ENCODE measurements at places on chromosomes 7 and 10. TPM values are rescaled to one million over a fixed set of nuclear protein-coding genes. Genes with fewer than 3 reads are reported as not detected.
A peak's percentile ranks its signal among the peaks of the same experiment; 100 is the strongest.

Gene EBF3
- 0.53 TPM for total RNA-seq

Gene ZPBP
- not detected for total RNA-seq

Gene STEAP1
- 8.2 TPM for total RNA-seq

Gene BAZ1B
- 56.0 TPM for total RNA-seq

Gene DYNC1I1
- total RNA-seq = 1.3 TPM

Gene ARHGEF5
- total RNA-seq = 39.5 TPM

Gene NUTM2B
- 2.5 TPM for total RNA-seq

Gene UROS
- 27.0 TPM for total RNA-seq

Gene ABCA13
- total RNA-seq = 2.2 TPM

Gene PVRIG
- not detected for total RNA-seq

Gene WEE2
- not detected for total RNA-seq

Gene MEST
- total RNA-seq = 34.7 TPM

- no peak for DNase-seq
Measured at GRCh38 chr7:69691327-69691726, 93.1 kb downstream of the AUTS2 start.

DNA sequence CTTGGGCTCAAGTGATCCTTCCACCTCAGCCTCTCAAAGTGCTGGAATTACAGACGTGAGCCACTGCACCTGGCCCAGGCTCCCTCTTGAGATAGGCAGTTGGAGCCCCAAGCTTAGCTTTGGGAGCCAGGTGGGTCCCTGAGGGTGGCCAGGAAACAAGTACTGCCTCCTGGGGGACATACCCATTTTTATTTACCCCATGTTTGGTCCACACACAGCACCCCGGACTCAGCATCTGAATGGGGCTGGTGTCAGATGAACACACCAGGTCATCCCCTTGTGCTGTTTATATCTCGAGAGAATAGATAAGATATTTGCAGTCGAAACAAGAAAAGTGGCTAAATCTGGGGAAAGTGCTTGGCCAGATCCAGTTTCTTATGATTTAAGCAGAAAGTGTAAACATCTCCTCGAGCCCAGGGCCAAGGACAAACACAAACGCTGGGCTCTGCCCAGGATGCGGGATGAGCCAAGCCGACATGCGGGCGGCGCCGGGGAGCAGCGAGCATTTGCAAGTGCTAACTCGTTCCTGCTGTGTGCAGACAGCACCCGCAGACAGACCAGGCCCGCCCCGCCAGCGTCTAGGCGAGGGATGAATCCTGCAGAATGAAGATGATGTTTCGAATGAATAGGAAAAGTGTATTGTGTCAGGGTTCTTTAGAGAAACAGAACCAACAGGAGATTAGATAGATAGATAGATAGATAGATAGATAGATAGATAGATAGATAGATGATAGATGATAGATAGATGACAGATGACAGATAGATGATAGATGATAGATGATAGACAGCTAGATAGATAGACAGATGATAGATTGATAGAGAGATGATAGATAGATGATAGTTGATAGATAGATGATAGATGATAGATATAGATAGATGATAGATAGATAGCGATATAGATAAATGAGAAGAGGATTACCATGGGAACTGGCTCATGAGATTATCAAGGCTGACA lies 44.4 kb upstream of the OCM2 start:
- DNase-seq = no peak

- no peak for DNase-seq
Measured at GRCh38 chr7:132351954-132352499, 224.2 kb downstream of the PLXNA4 start.

GRCh38 chr7:136588216-136588615 lies 280.2 kb upstream of the CHRM2 start:
- no peak for DNase-seq

DNA sequence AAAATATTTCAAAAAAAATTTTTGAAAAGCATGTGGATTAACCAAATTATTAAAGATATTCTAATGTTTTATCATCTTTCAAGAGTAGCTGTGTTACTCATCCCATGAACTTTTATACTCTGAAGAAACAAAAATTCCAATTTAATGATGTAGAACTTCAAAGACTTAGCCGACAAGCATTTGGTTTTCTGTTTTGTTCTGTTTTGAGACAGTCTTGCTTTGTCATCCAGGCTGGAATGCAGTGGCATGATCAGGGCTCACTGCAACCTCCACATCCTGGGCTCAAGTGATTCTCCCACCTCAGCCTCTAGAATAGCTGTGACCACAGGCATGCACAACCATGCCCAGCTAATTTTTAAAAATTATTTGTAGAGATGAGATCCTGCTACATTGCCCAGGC lies 17.8 kb upstream of the LCOR start:
- DNase-seq = no peak

- no peak for DNase-seq
Measured at GRCh38 chr7:89687211-89687610, 467.1 kb upstream of the STEAP1 start.

GRCh38 chr7:84675633-84676034 lies 481.0 kb upstream of the SEMA3A start:
- no peak for DNase-seq

- no peak for DNase-seq
Measured at GRCh38 chr7:127287133-127287532, 34.4 kb upstream of the GRM8 start.

GRCh38 chr7:140448781-140449480 lies 30.4 kb downstream of the MKRN1 start:
- DNase-seq = no peak

GRCh38 chr10:25627606-25628005 lies 306.4 kb upstream of the MYO3A start:
- DNase-seq = no peak

DNA sequence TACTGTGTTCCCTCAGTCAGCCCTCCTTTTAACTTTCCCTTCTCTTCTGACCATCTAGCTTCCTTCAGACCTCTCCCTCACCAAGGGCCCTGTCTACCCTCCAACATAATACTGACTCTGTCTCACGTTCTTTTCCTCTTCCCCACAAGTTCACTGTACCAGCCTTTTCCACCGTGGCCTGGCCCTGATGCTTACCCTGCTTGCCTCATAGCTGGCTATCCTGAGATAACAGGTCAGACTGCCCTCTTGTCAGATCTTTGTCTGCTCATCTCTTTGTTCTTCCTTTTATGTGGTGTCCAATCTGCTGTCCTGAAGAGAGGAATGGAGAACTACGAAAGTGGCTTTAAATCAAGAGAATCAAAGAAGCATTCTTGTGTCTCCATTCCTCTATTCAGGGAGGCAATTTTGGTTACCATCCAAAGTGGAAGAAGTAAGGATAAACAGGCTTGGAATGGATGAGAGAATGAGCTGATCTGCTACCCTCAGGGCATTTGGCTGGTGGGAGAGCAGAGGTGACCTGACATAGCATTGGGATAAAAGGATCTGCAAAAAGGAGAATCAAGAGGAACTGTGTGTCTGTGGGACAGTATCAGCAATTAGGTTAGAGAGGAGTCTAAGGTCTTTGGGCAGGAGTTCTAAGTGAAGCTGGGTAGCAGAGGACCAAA lies 8.1 kb downstream of the BTAF1 start:
- no peak for DNase-seq

DNA sequence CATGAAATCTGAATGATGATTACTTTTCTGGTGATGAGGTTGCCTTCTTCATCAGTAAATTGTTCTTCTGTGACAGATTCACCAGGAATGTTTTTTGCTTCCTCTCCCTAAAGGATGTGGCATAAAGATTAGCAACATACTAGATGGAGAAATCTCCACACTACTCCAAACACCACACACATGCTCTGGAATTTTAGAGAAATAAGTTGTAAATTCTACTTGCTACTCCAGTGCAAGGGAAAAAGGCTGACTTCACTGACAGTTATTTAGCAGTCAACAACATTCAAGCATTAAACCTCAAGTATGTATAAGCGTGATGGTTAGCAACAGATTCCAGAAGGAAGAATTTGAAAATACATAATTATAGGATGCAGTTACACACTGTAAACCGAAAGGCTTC lies 137.9 kb upstream of the CCDC6 start:
- DNase-seq = no peak

- no peak for DNase-seq
Measured at GRCh38 chr10:8543361-8544056, 489.0 kb downstream of the GATA3 start.

DNA sequence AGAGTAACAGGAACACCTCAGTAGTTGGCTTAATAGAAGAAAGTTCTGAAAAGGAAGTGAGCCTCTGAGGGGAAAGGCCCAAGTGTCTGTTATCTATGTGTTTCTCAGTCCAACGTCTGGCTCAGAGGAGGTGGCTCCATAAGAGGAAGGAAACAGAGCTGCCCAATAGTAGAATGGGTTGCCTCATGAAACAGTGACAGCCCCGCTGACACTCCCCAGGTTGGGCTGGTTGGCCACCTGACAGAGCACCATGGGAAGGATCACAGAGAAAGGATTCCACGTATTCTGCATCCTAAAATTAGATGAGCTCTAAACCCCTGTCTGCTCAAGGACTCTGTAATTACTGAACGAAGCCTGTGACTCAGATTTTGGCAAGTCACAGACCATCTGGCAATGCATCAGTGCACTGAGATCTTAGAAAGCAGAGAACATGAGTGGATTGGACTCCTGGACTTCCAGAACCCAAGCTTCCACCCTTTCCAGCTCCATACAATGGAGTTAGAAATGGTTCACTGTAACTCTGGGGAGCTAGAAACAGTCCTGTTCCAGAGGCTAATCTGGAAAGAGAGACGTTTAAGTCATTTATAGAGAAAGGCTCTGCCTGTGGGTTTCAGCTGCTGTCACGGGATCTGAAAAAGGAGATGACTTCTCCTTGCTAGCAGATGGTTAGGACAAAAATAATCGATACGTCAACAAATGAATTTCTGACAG lies 2.9 kb downstream of the PKD2L1 start:
- peak; percentile 55 for DNase-seq

DNA sequence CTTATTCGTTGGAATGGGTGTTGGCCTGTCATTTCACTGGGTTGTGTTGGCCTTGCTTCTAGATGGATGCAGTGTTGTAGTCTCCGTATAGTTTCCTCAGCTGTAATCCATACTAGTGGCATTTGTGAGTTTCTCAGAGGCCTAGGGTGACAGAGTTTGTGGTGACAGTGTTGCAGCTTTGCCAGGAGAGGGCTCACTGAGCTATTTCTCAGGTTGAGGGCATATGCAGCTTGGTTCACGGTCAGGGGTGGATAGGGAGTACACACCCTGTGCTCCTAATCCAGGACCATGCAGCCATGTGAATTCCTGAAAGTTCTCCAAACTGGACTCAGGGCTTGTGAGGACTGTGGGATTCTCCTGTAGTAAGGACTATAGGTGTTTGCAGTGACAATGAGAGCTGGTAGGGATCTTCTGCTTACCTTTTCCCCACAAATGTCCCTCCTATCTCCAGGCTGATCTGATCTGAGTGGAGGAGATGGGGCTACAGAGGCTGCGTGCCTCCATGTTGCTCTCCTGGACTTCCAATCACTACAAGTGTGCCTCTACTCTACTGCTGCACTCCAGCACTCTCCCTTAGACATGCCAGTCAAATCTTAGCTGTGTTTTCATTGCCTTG lies 229.0 kb downstream of the STK31 start:
- no peak for DNase-seq

DNA sequence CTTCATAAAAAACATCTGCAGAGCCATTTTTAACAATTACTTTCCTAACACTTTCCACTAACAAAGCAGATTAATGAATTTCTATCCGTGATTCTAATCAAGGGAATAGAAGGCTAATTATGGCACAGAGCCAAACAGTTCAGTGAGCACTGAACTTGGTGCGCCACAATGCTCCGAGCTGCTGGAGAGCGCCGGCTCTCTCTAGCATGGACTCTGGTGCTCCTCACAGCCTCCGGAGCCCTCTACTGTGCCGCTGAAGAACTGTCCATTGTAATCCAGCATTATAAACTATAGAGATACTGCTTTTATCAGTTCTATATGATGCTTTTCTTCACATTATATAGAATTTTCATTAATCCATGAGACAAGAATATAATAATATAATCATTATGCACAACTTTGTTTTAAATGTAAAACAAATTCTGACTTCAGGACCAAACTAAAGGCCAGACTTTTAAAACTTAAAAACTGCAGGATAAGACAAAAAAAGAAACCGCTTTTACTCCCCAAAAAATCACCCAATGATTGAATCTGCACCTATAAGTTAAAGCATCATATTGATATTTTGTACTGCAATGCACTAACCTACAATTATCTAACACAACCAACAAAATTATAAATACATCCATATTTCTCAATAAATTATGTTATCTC lies 123.6 kb downstream of the RNF32 start:
- peak; percentile 73 for DNase-seq

GRCh38 chr7:24963218-24963617 lies 16.8 kb downstream of the OSBPL3 start:
- peak; percentile 62 for DNase-seq

- no peak for DNase-seq
Measured at GRCh38 chr7:2079332-2080059, 153.2 kb downstream of the MAD1L1 start.

GRCh38 chr7:101590663-101591435 lies 38.2 kb downstream of the MYL10 start:
- no peak for DNase-seq

GRCh38 chr7:30232391-30232790 lies 52.0 kb upstream of the ZNRF2 start:
- no peak for DNase-seq

GRCh38 chr10:77308084-77308732 lies 329.4 kb downstream of the KCNMA1 start:
- DNase-seq = no peak

DNA sequence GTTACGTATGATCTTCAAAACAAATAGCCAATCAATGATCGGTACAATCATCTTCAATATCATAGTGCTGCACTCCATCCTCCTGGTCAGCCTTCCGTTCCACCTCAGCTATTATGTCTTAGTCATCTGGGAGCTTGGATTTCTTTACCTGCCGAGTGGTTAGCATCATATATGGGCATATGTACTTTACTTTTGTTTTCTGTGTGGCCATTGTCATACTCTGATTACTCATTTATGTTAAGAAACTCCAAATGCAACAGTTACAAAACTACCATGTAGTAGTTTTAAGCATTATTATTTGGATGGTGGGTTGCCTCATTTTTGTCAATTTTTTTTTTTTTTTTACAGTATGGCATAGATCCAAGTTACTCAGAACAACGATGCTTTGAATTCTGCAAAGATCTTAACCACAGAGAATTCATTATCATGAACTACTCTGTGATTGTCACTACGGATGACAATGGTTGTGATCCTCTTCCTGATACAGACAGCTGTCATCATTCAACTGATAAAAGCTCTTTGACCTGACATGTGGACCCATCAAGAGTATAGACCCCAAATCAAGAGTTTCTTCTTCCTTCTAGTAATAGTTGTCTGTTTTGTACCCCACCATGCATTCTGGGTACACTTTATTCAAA lies 52.1 kb upstream of the NME8 start:
- no peak for DNase-seq

GRCh38 chr7:33841031-33841430 lies 64.3 kb upstream of the BMPER start:
- no peak for DNase-seq

DNA sequence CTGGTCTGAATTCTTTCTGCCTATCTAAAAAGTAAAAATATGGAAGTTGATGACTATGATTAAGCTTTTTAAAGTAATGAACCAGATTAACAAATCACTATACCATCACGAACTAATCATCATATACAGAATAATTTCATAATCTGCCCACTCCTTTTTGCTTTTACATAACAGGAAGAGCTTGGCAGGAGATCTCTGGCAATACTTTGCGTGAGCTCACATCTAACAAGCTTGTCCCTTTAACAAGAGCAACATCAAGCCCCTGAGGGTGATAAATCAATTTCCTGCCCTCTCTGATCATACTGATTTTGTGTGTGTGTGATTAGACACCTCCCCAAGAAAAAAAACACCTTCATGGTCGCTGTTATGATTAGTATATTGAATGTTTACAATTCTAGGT lies 143.5 kb upstream of the ASAH2 start:
- DNase-seq = no peak
